ENCODE measurements at places on chromosomes 3 and 15.

DNA sequence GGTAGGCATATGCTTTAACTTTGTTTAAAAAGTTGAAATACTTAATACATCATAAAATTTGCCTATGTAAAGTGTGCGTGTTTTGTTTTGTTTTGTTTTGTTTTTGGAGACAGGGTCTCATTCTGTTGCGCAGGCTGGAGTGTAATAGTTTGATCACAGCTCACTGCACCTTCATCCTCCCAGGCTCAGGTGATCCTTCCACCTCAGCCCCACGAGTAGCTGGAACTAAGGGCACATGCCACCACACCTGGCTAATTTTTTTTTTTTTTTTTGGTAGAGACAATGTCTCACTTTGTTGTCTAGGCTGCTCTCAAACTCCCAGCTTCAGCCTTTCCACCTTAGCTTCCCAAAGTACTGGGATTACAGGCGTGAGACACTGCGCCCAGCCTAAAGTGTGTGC lies 42.5 kb downstream of the RAB7A start:
- peaks cover 64% of the 10 kb centered on the region for H3K4me1 ChIP-seq
- H3K27ac ChIP-seq: peak overlapping the region; percentile 28
- no peak for ATAC-seq

- peak overlapping the region; percentile 34 for H3K4me3 ChIP-seq
- no peaks in the 10 kb centered on the region for H3K36me3 ChIP-seq
- peaks cover 22% of the 10 kb centered on the region for H3K4me1 ChIP-seq
- H3K27me3 ChIP-seq: no peaks in the 10 kb centered on the region
These were observed 1030.8 kb upstream of the CFAP20DC start for GRCh38 chr3:60080648-60081047.

GRCh38 chr15:67998599-67999133 lies 55.4 kb upstream of the PIAS1 start:
- no peak overlapping the region for H3K4me3 ChIP-seq
- ATAC-seq: no peak
- peaks cover 3% of the 10 kb centered on the region for H3K27me3 ChIP-seq

DNA sequence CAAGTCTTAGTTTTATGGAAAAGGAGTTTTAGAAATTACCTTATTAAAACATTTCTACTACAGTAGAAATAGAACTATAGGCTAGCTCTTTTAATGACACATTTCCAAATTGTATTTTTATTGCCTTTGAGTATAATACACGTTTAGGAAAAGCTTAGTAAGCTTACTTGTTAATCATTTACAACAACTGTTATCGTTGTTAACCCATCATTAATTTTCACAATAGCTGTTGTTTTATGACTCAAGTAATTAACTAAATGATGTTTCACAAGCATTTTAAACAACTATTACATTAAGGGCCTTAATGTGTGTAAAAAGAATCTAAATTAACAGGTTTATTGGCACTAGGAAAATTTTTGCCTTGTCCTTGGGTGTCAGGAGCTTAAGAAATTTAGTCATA lies 120.5 kb upstream of the THRB start:
- H3K4me3 ChIP-seq: no peak overlapping the region
- H3K27me3 ChIP-seq: no peaks in the 10 kb centered on the region
- no peak for ATAC-seq
- no peaks in the 10 kb centered on the region for H3K4me1 ChIP-seq
- no peaks in the 10 kb centered on the region for H3K36me3 ChIP-seq

- H3K27ac ChIP-seq: peak overlapping the region; percentile 96
- H3K27me3 ChIP-seq: no peaks in the 10 kb centered on the region
- ATAC-seq: no peak
- peaks cover 31% of the 10 kb centered on the region for H3K4me1 ChIP-seq
- peaks cover 49% of the 10 kb centered on the region for H3K36me3 ChIP-seq
- peak overlapping the region; percentile 90 for H3K4me3 ChIP-seq
These were observed 2.2 kb upstream of the UBA3 start for GRCh38 chr3:69082361-69082760.

DNA sequence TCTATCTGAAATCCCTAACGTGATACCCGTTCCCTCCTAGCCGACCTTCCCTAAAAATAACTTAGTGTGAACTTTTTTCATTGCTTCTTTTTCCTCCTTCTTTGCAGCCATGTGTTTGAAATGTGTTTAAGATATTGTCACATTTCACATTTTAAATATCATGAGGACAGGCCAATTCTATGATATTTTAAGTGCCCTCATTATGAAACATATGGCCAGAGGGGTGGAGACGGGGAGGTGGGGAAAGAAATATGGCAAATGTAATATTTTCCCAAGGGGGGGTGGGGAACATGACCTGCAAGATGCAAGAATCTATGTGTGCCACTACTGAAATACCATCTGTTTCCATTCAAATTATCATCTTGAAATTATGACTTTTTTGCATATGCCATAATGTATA lies 1039.2 kb downstream of the AGBL1 start:
- no peak overlapping the region for H3K4me3 ChIP-seq
- H3K36me3 ChIP-seq: no peaks in the 10 kb centered on the region
- H3K4me1 ChIP-seq: no peaks in the 10 kb centered on the region

DNA sequence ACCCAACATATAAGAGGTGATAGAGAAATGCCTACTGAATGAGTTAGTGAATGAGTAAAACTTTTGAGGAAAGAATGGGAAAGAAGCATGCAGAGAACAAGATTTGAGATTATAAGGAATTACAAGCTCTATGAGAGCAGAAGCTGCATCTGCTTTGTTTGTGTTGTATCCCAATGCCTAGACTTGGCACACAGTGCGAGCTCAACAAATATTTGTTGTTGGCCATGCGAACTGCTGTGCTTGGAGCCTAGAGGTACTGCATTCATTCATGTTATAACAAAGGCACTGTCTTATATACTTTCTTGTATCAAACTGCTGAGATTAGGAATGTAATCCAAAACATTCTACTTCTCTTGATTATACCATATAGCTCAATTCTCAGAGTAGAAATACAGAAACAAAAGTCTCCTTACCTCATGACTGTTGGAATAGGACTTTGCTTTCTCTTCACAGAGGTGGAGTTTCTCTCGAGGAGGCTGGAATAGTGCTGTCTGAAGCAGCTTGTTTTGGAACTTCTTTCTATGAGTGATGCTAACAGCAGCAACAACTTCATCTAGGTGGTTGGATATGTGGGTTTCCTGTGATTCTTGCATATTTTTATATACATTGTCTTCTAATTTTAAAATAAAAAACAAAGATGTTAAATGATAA lies 21.1 kb downstream of the TTC23 start:
- no peak for ATAC-seq
- H3K27me3 ChIP-seq: no peaks in the 10 kb centered on the region
- H3K27ac ChIP-seq: no peak overlapping the region
- no peaks in the 10 kb centered on the region for H3K36me3 ChIP-seq
- no peaks in the 10 kb centered on the region for H3K4me1 ChIP-seq
- H3K4me3 ChIP-seq: no peak overlapping the region

DNA sequence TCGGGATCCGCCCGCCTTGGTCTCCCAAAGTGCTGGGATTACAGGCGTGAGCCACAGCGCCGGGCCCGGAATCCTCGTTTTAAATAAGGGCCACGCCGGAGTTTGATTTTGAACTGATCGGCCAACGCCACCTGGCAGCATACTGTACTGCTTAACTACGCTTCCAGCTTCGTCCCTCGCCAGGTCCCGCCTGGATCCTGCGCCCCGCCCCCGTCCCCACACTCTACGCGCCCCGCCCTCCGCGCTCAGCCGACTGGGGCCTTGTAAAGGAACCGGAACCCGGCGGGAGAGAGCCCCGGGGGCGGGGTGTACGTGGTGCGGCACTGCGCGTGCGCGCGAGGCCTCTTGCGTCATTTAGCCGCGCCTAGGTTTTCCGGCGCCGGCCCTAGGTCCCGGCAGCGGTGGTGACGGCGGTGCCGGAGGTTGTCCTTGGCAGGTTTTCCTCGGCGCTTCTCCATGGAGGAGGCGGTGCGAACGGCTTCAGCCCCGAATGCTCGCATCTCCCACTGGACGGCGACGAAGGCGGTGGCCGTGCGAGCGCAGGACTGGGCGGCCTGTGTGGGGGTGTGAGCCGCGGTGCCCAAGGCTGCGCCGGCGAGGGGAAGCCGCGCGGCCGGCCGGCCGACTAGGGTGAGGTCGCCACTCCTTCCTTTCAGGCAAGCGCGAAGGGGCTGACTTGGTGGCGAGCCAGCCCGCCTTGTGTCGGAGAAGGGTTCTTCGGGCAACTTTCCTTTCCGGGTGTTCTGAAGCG lies at the start of gene NIPA2:
Gene NIPA2 (plus strand): TSS at position 375 of the 751 bp plus-strand sequence. CDS start 13,066 bp downstream, outside the sequence.
- H3K27me3 ChIP-seq: no peaks in the 10 kb centered on the region
- H3K36me3 ChIP-seq: peaks cover 38% of the 10 kb centered on the region
- peak within 1 kb of the TSS; percentile 93 for H3K4me3 ChIP-seq
- peak within 1 kb of the TSS; percentile 94 for H3K27ac ChIP-seq
- ATAC-seq: peak; percentile 96

DNA sequence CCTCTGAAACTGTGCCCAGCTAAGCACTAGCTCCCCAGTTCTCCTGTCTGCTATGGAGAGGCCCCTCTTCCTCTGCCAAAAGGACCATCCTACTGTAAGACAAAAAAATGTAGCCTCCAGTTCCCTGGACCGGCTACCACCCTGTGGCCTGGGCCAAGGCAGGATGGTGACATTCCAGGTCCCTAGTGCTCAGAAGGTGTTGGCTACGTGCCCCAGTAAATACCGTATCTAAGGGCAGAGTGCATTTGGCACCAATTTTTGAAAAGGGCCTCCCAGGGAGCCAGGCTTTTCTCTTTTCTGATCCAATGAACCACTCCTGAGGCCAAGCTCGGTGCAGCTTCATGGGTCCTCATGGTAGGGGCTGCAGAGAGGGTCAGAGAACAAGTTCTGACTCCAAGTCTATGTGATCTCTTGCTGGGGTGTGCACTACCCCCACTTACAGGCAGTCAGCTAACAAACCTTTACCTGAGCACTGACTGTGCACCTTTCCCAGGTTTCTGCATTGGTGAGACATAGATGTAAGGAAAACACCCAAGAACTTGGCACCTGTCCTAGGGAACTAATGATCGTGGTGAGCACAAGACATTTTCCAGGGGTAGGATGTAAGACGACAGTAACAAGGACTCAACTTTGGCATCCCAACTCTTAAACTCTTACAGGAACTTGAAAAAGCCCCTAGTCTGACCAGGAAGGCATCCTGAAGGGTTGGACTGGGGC lies 32.6 kb downstream of the TLE3 start:
- no peak overlapping the region for H3K4me3 ChIP-seq
- H3K4me1 ChIP-seq: peaks cover 5% of the 10 kb centered on the region
- no peaks in the 10 kb centered on the region for H3K27me3 ChIP-seq
- no peak for ATAC-seq
